ENCODE measurements at places on chromosomes 4 and X. TPM values are rescaled to one million over a fixed set of nuclear protein-coding genes. Genes with fewer than 3 reads are reported as not detected.

GRCh38 chrX:15814771-15815365 is 24.6 kb downstream of the ZRSR2 start:
- DNase-seq: no peak

GRCh38 chr4:73901031-73901430 is 31.8 kb downstream of the CXCL1 start:
- no peak for DNase-seq

GRCh38 chr4:34432706-34433105 is 1811.6 kb downstream of the ARAP2 start:
- no peak for DNase-seq

DNA sequence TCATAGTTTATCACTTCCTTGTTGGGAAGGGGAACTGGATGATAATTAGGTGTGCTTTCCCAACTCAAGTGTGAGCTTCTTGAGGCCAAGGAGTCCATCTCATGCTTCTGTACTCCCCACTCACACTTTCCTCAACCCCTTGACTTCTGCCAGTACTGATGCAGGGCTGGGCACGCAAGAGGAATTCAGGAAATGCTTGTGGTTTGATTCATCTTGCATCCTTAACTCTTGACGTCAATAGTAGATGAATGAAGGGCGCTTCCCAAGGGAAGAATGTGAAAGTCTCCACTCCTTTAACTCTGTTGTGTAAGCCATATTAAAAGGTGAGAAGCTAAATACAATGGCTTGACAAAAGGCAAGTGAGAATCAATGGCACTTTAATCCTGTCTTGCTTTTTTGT is 101.8 kb downstream of the AGTR2 start:
- DNase-seq: no peak

GRCh38 chrX:70553516-70553915 is 108.9 kb downstream of the DLG3 start:
- DNase-seq: no peak

GRCh38 chrX:10811111-10811510 is 190.7 kb upstream of the MID1 start:
- DNase-seq: no peak

GRCh38 chr4:66574145-66574978 is 904.1 kb upstream of the EPHA5 start:
- no peak for DNase-seq

GRCh38 chr4:152258804-152259708 is 276.8 kb downstream of the FBXW7 start:
- no peak for DNase-seq

DNA sequence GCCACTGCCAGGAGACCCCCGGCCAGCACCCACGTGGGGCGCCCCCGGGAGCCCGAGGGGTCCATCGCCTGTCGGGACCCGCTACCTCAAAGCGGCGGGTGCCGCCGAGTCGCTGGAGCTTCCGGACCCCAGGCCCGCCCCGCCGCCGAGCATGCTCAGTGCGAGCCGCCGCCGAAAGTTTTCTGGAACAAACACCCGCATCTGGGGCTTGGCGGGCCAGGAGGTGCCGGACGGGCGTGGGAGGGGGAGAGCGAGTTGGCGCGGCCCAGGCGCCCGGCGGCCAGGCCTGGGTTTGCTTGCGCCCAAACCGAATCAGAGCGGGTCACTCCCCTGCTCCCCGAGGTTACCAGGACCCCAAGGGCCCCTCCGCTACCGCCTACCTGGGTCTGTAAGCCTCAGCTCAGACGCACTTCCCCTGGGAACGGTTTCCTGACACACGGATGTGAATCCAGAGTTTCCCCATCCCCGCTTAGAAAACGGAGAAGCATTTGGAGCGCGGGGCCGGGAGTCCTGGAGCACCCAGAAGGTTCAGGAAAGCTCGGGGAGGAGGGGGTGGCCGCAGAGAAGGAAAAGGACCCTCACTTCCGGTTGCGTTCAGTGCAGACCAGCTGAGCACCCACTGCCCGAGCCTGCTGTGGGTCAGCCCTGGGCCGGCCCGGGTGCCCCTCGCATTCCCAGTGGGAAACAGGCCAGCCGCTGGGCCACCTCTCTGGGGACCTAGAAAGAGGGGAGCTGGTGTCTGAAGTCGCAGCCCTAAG is at the start of gene EVC2:
Gene EVC2 (minus strand): TSS at position 111 of the 758 bp plus-strand sequence. CDS start 46 bp downstream, at position 65.
- peak; percentile 82 for DNase-seq

- DNase-seq: no peak
These were observed 78.6 kb downstream of the CLCN5 start for GRCh38 chrX:50000937-50001542.

GRCh38 chr4:22410645-22411247 is 105.1 kb downstream of the ADGRA3 start:
- DNase-seq: no peak

DNA sequence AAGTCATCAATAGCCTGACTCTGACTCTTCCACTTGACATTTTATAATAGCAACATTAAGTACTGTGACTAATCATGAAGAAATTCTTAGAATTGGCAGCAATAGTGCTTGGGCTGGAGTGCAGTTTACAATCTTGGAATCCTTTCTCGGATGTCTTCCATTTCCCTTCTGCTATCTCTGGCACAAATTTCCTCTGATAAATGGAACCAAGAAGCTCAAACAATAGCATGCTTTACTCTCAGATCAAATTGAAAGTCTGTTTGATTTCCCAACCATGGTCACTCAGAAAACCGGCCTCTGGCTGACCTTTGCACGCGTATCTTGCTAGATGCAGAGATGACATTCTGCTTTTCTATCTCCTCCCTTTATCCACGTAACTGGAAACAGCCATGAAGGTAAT is 99.0 kb upstream of the SPANXC start:
- no peak for DNase-seq

DNA sequence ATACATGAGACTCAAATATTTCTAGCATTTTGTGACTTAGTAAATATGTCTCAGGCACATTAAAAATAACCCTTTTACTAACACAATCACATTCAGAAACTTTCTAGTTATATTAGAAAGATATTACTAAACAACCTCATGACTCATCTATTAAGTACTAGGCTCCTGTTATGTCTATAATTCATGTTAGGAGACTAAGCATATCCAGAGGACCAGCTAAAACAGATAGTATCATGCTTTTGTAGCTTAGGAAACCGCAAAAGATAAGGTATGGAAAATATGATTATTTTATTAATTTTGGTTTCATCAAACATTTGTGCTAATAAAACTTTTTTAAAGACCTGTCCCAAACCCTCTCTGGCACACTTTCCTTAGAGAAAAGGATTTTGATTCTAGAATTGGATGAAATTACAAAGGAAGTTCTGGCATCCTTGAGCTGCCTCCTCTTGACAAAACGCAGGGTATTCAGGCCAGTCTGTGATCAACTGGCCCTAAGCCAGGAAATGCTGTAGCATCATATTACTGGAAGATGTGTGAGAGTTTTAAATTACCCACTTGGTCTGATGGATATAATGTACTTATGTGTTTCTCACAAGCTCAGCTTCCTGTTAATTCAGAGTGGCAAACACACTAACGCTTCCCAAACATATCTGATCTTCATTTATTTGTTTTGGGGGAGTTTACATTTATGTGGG is 60.4 kb downstream of the NRK start:
- no peak for DNase-seq

- DNase-seq: no peak
These were observed 33.5 kb upstream of the SLITRK4 start for GRCh38 chrX:143669395-143669794.

GRCh38 chrX:49250578-49250977 is 13.9 kb downstream of the FOXP3 start:
- no peak for DNase-seq

DNA sequence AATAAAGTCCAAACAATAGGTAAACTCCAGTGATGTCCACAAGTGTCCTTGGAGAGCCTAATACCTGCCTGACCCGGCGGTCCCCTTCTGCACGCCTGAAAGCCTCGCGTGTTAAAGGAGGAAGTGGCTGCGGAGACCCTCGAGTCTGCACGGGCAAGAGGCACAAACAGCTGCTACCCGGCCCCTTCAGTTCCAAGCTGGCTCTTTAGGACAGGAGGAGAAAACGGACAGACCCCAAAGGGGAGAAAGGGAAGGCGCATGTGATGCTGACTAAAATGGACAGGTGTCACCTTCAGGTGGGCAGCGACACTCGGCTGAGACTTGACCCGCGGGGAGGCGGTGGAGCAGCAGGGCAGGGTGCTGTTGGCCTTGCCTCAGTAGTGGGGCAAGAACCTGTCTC is 102.7 kb upstream of the TENM3 start:
- no peak for DNase-seq

DNA sequence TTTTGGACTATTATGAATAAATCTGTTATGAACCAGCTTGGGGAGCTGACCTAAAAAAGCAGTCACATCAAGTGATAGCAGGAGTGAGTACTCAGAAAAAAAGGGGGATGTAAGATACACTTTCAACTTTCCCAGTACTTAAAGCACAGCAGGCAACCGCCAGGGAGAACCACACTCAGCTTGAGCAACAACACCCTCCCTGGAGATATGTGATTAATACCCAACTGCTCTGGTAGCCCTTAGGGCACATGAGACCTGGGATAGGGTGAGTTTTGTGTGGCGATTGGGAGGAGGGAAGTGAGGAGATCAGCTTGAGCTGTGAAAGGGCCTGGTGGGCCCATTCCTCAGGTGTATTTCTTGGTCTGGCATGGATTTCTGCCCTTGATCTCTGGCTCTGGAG is 220.3 kb upstream of the SFRP2 start:
- no peak for DNase-seq

- peak; percentile 68 for DNase-seq
These were observed 31.3 kb downstream of the IGFBP7 start for GRCh38 chr4:57078685-57079521.

- DNase-seq: no peak
These were observed 83.0 kb upstream of the BEND4 start for GRCh38 chr4:42235304-42236021.

DNA sequence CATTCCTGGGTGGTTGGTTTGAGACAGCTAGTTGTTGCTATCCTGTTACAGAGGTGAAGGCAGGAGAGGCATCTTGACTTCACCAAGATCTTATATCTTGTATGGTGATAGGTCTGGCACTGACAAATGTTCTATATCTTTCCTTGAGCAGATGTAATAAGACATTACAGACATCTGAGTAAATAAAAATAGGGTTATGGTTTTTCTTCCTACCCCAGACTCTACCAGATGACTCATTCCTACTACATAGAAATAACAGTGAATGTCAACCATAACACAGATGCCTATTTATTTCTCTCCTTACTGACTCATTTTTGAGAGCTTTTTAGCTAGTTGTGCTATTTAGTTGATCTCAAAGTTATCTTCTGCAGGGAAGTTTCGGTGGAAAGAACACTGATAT is 21.9 kb downstream of the HNRNPH2 start:
- DNase-seq: no peak

DNA sequence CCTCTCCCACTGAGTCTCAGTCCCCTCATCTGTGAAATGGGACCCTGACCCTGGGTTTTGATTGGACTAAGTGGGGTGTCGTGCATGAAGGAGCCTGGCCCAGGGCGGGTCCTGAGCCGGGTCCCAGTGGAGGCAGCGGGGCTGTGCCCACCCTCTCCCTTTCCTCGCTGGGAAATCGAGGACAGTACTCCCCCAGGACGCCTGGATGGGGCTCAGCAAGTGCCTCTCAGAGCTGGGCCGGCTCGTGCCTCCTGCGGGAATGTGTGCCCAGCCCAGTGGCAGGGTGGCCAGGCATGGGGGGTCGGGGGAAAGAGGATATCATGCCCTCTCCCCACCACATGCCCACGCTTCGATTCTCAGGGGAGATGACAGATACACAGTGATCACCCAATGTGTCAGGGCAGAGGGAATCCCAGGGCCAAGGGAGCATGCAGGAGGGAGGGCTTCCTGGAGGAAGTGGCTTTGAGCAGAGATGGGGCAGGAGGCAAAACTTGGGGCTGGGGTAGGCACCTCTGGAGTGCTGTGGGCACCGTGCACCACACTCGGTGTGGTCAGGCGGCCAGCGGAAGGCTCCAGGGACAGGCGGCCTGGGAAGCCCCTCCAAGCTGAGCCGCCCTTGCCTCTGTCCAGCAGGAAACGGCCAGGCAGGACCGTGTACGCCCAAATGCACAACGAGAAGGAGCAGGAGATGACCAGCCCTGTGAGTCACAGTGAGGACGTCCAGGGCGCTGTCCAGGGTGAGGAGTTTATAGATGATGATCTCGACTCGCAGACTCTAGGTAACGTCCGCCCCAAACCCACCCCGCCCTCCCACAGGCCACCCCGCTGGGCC is 203.0 kb downstream of the AFAP1 start:
- DNase-seq: no peak

DNA sequence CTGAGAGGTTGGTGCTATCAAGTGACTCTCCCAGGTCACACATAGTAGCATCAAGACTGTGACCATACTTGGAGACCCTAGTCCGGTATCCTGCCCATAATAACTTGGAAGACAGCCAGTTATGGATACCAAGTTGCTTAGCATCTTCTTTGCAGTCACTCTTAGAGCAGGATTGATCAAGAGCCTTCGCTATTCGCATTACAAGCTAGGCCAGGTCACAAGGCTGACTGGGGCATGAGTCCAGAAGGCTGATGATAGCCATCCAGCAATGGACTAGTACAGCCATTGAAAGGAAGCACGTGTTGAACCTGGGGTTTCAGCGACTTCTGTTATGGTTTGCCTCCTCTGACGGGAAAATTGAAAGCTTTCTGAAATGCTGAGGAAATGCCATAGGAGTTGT is 157.6 kb downstream of the POLA1 start:
- DNase-seq: no peak

DNA sequence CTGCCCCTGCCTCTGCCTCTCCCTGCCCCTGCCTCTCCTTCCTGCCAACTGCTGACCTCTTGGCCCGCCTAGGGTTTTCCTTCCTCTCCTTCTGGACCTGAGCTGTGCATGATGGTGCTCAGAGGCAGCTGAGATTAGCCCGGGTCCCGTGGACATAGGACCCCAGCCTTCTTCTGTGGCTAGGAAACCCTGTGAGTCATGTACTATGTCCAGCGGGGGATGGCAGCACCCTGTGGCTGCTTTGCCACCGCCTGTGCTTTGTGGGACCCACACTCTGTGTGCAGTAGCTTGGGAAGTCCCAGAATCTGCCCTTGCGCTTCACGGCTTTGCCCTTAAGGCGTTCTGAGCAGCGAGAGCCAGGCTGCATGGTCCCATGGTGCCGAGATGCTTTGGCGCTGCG is 105.5 kb upstream of the PSAPL1 start:
- no peak for DNase-seq

GRCh38 chr4:25799522-25799921 is 63.3 kb downstream of the SEL1L3 start:
- no peak for DNase-seq

GRCh38 chr4:4430492-4431195 is 43.7 kb downstream of the NSG1 start:
- no peak for DNase-seq

NR3C2 gene
- 22.9 TPM for total RNA-seq

SUPT20HL1 gene
- 0.15 TPM for total RNA-seq

CNOT6L gene
- total RNA-seq: 40.2 TPM

SYP gene
- total RNA-seq: 2.4 TPM

PPP4R3C gene
- total RNA-seq: not detected

CXCR3 gene
- total RNA-seq: 0.69 TPM

DRP2 gene
- 1.5 TPM for total RNA-seq

IQSEC2 gene
- total RNA-seq: 27.4 TPM

PCDH11X gene
- total RNA-seq: 3.4 TPM

ACE2 gene
- total RNA-seq: not detected

ADAMTS3 gene
- 4.2 TPM for total RNA-seq

EVC gene
- total RNA-seq: 58.2 TPM

PF4V1 gene
- not detected for total RNA-seq

Data from aorta (tissue), 5 donors.